ENCODE measurements at places on chromosomes 3 and 15.
A peak's percentile ranks its signal among the peaks of the same experiment; 100 is the strongest.

GRCh38 chr15:59904450-59905135 lies 99.5 kb upstream of the FOXB1 start:
- DNase-seq, result no peak

DNA sequence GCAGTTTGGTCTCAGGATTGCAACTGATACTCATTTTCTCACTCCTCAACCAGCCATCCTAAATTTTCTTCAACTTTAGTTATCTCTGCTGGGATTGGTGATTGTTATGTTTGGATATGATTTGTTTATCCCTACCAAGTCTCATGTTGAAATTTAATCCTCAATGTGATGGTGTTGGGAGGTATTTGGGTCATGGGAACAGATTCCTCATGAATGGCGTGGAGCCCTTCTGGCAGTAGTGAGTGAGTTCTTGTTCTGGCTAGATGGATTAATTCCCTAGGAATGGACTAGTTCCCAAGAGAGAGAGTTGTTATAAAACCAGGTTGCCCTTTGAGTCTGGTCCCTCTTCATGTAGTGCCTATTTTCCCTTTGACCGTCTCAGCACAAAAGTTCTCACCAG lies 399.9 kb downstream of the SQOR start:
- no peak for DNase-seq

DNA sequence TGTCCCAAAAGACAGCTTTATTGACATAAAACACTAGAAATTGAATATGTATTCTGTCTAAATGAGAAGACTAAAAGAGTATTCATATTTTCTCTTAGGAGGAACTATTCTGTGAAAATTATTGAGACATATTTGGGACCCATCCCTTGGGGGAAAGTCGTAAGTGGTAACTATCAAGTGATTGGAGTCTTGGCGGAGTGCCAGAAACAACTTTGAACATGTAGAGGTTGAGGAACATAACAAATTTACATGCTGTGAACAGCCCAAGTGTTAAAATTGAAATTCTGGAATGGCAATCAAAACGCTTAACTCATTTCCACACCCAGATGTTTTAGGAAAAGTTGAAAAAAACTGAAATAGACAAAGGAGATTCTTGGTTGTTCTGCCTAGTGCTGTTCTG lies 1034.6 kb downstream of the NSUN3 start:
- DNase-seq, result no peak

DNA sequence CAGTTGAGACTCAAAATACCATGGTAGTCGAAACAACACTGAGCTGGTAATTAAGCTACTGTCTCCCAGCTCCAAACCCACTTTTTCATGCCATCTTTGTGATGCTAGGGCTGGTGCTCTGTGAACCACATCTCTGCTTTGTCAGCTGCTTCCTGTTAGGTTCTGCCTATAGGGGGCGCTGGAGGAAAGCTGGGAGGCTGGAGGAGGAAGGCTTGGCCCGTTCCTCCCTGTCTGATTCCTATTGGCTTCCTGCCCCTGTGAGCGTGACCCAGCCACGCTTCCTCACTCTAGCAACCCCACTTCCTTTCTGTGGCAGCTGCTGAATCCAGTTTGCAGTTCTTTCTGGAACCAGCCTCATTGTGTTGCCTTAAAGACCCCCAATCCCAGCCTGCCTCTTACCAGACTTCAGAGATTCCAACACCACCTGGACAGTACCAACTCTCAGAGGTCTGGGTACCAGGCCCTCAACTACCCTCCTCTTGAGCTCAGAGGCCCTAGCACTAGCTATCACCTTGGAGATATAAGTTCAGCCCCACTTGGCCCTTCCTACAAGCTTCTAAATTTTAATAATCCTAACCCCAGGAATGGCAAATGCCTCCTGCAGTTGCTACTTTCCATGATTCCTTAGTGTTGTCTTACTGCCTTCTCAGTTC lies 120.9 kb downstream of the ERC2 start:
- no peak for DNase-seq

DNA sequence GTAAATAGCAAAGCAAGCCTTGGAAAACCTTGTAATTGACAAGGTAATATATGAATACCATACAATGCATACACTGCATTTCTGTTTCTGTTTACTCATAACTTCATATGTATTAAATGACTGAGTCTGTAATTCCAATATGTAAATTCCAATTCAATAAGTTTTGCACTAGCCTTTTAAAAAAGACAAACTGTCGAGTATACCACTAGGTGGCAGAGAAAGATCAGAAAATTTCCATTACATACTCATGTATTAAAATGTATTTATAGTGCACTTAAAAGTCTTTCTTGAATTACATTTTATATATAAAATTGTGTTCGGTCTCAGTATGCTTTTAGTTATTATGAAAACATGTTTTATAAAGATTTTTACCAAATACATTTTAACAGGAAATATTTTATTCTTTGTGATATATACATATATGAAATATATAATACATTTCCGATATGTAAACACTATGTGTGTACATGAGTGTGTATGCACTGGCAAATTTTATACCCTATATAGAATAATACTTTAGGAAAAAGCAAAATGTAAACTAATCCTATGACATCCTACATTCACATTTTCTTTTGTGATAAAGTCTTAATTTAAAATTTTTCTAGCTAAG lies 216.8 kb downstream of the VGLL3 start:
- DNase-seq, result no peak

GRCh38 chr3:61848885-61849284 lies 287.5 kb downstream of the PTPRG start:
- peak; percentile 23 for DNase-seq

GRCh38 chr3:40445880-40446279 lies 11.3 kb upstream of the RPL14 start:
- no peak for DNase-seq

DNA sequence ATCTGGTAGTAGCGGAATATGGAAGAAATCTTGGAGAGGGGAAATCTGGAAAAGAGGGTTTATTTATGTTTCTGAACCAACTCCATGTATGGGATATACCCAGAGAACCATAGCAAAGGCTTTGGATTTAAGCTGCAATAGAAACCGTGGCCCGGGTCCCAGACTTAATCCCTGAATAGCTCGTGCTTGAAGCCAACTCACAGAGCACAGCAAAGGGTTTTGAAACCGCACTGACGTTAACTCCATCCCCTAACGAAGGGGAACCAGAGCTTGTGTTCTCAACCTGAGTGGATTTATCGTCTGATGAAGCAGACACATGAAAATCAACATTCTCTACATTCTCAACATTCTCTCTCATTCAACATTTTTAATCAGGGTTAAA lies 154.6 kb downstream of the APBA2 start:
- DNase-seq, result peak; percentile 83

DNA sequence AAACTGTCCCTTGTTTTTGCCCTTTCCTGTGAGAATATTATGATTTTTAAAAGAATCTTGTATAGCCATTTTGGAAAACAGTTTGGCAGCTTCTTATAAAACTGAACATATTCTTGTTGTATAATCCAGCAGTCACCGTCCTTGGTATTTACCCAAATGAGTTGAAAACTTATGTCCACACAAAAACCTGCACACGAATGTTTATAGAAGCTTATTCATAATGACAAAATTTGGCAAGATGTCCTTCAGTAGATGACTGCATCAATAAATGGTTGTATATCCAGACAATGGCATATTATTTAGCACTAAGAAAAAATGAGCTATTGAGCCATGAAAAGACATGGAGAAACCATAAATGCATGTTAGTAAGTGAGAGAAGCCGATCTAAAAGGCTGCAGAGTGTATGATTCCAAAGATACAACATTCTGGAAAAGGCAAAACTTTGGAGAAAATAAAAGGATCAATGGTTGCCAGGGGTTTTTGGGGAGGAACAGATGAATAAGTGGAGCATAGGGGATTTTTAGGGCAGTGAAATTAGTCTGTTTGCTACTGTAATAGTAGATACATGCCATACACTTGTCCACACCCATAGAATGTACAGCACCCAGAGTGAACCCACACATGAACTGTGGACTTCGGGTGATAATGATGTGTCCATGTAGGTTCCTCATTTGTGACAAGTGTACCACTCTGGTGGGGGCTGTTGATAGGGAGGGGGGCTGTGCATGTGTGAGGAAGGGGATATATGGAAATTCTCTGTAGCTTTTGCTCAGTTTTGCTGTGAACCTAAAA lies 31.7 kb downstream of the LIMD1 start:
- no peak for DNase-seq

DNA sequence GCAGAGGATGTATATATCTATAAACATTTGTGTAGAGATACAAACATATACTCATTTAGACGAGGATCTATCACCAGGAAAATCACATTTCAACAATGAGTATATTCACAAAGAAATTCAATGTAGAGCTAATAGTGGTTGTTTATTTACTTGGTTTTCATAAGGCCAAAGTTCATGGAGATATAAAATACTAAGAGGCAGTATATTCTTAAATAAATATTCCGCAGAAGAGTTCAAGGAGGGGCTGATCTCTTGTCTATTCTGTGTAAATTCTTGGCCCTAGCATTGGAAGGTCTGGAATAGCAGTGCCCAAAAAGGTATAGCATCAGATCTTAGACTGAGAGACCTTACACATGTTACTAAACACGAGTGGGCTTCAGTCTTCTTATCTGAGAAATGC lies 122.1 kb downstream of the EDEM1 start:
- no peak for DNase-seq

DNA sequence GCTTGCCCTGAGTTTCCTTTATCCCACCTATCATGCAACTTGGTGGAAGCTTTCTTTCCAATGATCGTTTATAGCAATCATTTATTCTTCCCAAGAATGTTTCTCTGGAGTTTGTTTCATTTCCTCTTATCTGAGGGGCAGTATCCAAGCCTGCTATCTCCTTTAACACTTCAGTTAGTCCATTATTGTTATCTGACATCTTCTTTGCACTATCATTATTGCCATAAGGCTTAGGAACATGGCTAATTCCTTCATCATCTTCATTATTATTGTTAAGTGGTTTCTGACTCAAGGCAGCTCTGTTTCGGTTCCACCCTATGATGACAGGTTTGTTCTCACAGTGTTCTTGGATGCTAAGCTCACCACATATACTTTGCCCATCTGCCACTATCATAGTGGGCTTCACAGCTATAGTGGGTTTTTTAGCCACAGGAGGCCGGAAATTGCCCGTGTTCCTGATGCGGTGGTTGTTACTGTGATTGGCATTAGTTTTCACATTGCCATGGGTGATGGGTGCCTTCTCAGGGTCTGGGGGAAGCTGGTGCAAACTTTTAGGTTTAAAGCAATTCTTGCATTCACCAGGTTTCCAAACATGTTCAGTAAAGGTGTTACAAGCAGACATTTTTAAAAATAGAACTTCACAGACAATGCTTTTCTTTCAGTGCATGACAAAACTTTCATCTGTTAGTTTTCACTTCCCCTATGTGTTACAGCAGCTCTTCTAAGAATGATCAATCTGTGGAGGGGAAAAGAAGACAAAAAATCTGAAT lies 110.6 kb upstream of the TSPAN3 start:
- DNase-seq, result no peak

GRCh38 chr15:85381850-85382751 lies 1.7 kb downstream of the AKAP13 start:
- no peak for DNase-seq
